ENCODE measurements at places on chromosomes 5 and 9. TPM values are rescaled to one million over a fixed set of nuclear protein-coding genes. Genes with fewer than 3 reads are reported as not detected.

The C5orf34 gene
- total RNA-seq = 0.22 TPM

- no peak for DNase-seq
These were observed 33.7 kb downstream of the PTGES start for GRCh38 chr9:129719135-129719534.

The MBLAC2 gene
- 2.9 TPM for total RNA-seq

GRCh38 chr9:14314424-14314928, 535 bp upstream of the NFIB start:
- peak; percentile 83 for DNase-seq

- DNase-seq = no peak
These were observed 511.7 kb downstream of the AGTPBP1 start for GRCh38 chr9:85230081-85230480.

DNA sequence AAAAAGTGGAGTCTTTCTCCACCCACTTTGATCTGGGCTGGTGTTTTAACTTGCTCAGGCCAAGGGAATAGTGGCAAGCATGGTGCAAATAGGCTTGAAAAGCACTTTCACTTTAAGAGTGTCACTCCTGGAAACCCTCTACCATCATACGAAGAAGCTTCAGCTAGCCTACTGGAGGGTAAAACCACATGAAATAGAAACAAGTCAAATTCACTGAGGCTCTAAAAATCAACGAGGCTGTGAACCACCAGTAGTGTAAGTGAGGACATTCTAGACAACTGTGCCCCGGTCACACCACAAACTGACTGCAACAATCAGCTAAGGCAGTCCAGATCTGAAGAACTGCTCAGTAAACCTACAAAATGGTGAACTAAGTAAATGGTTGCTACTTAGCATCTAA, 2366.3 kb upstream of the C9orf72 start:
- no peak for DNase-seq

The IL11RA gene
- 59.4 TPM for total RNA-seq

The RNF208 gene
- 22.2 TPM for total RNA-seq

- peak; percentile 62 for DNase-seq
These were observed 18.9 kb upstream of the PDZD2 start for GRCh38 chr5:31620026-31620425.

DNA sequence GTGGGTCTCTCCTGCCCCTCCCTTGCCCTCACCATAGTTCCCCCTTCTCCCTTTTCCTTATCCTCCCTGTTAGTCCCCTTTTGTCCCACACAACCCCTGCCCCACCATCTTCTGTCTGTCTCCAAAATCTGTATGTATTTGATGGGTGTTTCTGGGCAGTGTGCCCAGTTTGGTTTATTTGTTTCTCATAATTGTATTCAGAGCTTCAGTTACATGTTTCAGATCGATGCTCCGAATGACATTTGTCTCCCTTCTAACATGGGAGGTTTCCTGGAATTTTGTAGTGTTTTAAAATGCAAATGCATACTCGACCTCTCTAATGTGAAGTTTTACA, 22.2 kb downstream of the FBXL7 start:
- no peak for DNase-seq

- DNase-seq = peak; percentile 49
These were observed 6.3 kb downstream of the CEP72 start for GRCh38 chr5:618450-618849.

GRCh38 chr5:105812304-105812703, 1858.4 kb downstream of the EFNA5 start:
- DNase-seq = no peak

GRCh38 chr5:76978869-76979268, 26.0 kb downstream of the CRHBP start:
- no peak for DNase-seq

- DNase-seq = peak; percentile 80
These were observed at the start of gene GRK6 for GRCh38 chr5:177426566-177427210. TSS of gene GRK6 (plus strand) at chr5:177426676. CDS start at chr5:177426846, 170 bp downstream.

- no peak for DNase-seq
These were observed 169.6 kb downstream of the RORB start for GRCh38 chr9:74666625-74667316.

DNA sequence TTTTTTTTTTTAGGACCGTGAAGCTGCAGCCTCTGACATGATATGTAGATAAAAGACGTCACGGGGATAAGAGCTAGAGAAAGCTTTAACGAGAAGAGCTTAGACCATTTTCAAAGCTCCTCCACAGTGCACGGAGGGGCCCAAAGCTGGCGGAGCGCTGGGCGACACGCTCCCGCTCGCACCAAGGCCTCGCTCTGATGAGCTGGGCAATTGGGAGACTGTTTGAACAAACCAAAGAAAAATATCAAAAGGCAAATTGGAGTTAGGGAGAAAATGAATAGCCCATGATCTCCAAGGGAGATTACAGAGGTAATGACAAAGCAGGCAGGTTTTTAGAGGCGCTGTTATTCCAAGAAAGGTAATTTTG, 179.4 kb downstream of the SREK1 start:
- no peak for DNase-seq

The DEPDC1B gene
- not detected for total RNA-seq

The IL13 gene
- total RNA-seq = not detected

The TMEM252 gene
- not detected for total RNA-seq

- DNase-seq = no peak
These were observed 307.2 kb downstream of the MTRR start for GRCh38 chr5:8176101-8176693.

- no peak for DNase-seq
These were observed 16.1 kb upstream of the FKTN start for GRCh38 chr9:105541838-105542237.

DNA sequence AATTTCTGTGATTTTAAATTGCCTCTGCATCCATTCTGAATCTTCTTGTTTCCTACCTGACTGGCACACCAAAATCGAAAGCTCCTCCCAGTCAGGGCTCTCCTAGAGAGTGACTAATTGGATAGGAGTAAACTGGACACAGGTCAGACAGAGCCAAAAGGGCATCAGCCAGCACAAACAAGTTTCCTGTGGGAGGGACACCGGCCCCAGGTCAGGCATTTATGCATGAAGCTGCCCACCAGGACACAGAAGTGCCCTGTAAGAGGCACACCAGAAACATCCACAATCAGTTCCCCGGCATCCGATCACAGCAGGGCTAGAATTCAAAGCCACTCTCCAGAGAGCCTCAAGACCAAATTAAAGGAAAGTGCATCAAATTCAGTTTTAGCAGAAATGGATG, 78.4 kb downstream of the SFXN1 start:
- DNase-seq = no peak

- no peak for DNase-seq
These were observed 36.3 kb upstream of the PALM2AKAP2 start for GRCh38 chr9:109743696-109744095.

- no peak for DNase-seq
These were observed 58.3 kb upstream of the SEMA6A start for GRCh38 chr5:116632890-116633289.

GRCh38 chr5:90921418-90921973, 362.9 kb downstream of the ADGRV1 start:
- no peak for DNase-seq

GRCh38 chr9:99544526-99544925, 277.2 kb upstream of the NR4A3 start:
- no peak for DNase-seq

GRCh38 chr9:138052322-138052615, 174.7 kb downstream of the CACNA1B start:
- peak; percentile 36 for DNase-seq

The IL4 gene
- total RNA-seq = not detected

GRCh38 chr9:114037961-114038723, 40.0 kb downstream of the AMBP start:
- DNase-seq = peak; percentile 61

- peak; percentile 93 for DNase-seq
These were observed 168.5 kb downstream of the AUH start for GRCh38 chr9:91193087-91193657.

GRCh38 chr9:77450085-77450475, 198.0 kb downstream of the GNA14 start:
- no peak for DNase-seq

DNA sequence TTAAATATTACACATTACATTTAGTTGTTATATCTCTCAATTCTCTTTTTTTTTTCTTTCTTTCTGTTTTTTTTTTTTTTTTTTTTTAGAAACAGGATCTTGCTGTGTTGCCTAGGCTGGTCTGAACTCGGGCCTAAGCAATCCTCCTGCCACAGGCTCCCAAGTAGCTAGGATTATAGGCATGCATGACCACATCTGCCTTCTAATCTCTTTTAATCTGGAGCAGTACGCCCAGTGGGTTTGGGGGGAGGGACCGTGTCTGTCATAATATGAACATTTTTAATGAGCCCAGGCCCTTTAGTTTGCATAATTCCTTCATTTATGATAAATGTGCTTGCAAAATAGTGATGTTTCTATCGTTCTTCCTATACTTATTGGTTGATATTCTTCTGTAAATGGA, 10.3 kb downstream of the RHOBTB3 start:
- DNase-seq = no peak

The PFN3 gene
- total RNA-seq = not detected

DNA sequence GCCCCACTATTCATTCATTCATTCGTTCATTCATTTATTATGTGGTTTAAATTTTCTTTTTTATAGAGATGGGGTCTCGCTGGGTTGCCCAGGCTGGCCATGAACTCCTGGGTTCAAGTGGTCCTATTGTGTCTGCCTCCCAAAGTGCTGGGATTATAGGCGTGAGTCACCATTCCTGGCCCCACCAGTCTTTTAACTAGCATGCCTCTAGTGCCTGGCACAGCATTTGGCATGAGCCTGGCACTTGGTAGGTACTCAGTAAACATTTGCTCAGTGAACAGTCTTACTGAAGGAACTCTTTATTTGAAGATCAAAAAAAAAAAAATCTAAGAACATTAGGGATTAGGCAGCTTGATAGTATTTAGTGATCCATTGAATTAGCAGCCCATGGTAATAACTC, 98.1 kb downstream of the KDM4C start:
- no peak for DNase-seq

DNA sequence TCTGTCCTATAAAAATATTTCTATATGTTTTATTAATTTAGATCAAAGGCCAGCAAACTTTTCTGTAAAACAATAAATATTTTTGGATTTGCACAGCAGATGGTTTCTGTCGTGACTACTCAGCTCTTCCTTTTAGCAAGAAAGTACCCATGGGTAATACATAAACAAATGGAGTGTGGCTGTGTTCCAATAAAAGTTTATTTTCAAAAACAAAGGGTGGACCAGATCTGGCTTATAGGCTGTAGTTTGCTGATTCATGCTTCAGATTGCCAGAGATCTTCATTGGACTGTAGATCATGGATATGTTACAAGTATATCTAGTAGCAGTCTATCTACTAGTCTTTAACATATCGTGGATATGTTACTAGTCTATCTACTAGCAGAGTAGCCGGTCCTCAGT, 590.5 kb downstream of the CSNK1G3 start:
- no peak for DNase-seq

The TCF7 gene
- total RNA-seq = 2.2 TPM

DNA sequence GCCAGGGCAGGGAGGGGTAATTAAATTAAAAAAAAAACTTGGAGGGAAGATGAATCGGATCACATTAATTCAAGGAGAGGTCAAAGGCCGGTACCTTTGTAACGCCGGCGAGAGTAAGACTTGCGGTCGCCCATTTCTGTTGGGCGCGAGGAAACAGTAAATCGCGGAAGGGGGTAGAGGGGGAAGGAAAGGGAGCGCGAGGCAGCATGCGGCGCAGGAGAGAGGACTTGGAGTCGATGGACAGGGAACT, 324 bp upstream of the RGMB start:
- DNase-seq = no peak

The BHMT2 gene
- 5.6 TPM for total RNA-seq

GRCh38 chr5:54621048-54621447, 103.5 kb downstream of the SNX18 start:
- DNase-seq = no peak

GRCh38 chr9:27118916-27119315, 9.9 kb downstream of the TEK start:
- DNase-seq = no peak

The CCNO gene
- total RNA-seq = 0.22 TPM

The PDCD1LG2 gene
- total RNA-seq = 0.48 TPM

DNA sequence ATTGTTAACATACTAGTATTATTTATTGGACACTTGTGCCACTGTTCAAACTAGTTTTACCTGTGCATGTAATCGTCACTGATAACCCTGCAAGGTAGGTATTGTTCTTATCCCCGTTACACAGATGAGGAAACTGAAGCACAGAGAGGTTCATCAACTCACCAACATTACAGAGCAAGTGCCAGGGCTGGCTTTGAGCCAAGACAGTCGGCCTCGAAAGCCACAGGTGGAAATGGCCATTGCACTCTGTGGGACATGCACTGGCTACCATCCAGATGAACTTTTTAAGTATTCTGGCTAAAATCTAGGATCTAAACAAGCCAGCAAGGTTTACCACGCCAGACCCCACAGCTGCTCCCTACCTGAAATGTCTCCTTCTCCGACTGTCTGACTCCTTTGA, 57.9 kb downstream of the TEX10 start:
- DNase-seq = no peak

DNA sequence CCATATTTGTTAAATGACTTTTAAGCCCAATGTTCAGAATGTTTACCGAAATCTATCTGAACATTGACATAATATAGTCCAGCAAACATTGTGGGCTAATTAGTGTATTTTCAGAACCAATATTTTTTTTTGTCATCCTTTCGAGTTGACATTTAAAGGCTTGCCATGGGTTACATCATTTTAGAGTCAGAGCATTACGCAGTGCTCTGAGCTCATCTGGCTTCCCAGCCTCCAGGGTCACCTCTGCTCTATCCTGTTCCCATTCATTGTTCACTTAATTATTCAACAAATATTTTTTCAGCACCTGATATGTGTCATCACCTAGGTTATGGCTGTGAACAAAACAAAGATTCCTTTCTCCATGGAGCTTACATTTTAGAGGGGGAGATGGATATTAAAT, 80.2 kb downstream of the SREK1 start:
- no peak for DNase-seq

GRCh38 chr5:110832683-110833082, 93.9 kb downstream of the SLC25A46 start:
- DNase-seq = no peak

DNA sequence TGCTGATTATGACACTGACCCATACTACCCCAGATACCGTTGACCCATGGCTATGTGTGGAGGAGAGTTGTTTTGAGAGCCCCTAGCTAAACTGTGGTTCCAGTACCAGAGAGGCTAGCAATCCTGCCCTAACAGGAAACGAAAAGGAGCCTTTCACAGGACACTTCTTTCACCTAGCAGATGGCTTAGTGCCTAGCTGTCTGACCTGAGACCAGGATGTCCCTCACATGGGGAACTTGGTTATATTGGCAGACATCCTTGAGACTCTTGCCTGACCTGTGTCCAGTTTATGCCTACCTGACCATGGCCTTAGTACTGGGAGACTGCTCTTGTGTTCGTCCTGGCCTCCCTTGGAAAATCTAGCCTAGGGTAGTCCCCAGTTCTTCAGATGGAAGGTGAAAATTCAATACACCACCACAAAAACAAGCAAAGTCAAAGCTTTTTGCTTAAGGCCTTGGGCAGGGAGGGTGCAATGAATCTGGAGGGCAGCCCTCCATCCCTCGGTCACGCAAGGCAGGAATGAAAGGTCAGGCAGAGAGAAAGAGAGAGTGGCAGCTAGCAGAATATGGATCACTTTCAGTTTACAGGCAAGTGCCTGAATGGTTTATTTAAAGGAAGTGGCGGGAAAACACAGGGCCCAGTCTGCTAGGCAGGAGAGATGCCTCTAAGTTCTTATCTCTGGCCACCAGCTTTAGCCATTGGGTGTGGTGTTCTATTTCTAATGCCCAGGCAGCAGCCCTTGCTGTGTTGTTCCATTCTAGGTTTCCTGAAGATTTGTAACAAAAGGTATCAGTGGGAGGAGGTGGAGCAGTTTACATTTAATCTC, 16.4 kb upstream of the ZNF474 start:
- no peak for DNase-seq

The FGD3 gene
- 2.6 TPM for total RNA-seq

The NIM1K gene
- total RNA-seq = 0.08 TPM

Data from cardiac septum (tissue), 1 donor.